ENCODE measurements at places on chromosomes 11 and 22.

DNA sequence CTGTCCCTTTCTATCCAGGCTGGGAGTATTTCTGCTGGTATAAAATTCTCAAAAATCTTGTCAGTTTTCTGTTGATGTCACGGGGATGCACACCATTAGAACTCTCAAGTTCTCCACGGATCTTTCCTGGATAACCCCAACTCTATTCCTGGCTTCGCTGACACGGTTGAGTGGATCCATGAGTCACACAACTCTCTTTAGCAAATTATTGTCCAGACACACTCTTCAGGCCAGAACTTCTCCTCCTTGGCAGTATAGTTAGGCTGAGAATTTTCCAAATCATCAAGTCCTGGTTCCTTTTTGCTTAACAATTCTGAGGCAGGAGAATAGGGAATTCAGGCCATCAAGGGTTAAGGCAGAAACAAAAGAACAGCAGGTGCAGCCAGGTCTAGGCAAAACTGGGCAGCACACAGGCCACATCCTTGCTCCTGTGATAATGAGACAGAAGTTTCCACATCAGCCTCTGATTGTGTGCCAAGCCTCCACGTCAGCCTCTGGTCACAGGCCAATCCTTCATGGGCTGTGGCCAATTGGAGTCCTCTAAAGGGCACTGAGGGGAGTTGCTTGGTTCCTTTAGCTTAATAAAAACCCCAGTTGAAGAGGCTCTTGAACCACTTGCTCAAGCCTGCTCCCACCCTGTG, 5.7 kb upstream of the ACAT1 start:
- peak; percentile 72 for DNase-seq

GRCh38 chr22:28411125-28411524, 268.5 kb downstream of the TTC28 start:
- DNase-seq: no peak

DNA sequence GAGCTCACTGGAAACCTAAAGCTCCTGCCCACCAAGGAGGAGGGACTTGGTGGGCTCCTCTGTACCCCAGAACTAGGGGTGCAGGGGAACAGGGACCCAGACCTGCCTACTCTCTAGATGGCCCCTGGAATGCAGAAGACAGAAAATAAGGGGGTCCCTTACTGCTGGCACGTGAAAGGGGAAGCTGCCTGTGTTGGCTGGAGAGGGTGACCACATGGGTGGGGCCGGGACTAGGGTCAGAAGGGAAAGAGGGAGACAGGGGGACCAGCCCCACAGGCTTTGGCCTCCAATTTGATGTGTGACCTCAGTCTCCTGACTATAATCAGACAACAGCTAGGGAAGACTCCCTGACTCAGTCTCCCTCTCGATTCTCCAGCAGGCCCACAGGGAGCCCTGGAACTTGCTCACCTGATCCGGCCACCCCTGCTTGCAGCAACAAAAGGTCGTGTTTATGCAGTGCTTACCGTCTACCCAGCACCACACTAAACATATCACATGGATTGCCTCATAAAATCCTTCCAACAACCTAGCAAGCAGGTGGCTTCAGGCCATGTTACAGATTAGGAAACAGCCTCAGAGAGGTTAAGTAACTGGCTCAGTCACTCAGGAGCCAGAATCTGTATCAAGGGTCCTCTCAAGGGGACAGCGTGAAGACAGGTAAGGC, 10.2 kb downstream of the ARAP1 start:
- DNase-seq: peak; percentile 61

GRCh38 chr11:46655631-46656030, 38.3 kb downstream of the ATG13 start:
- peak; percentile 85 for DNase-seq

GRCh38 chr22:24090581-24090980, 79.5 kb downstream of the CABIN1 start:
- no peak for DNase-seq

DNA sequence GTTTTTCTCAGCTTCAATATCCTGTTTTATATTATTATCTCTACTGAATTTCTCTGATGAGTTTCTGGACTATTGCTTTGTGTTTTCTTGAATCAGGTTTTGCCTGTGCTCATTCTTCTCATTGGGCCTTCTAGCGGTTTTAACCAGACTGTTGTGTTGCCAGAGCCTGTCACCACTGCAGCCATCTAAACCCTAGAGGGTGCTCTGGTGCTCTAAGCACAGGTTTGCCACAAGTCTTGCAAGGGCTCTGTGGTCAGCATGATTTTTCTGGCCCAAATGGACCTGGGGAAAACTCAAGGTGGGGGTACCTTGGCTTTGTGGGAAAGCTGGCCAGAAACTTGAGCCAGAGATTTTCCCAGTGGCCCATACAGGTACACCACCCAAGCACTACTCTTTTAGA, 52.4 kb upstream of the TYR start:
- no peak for DNase-seq

DNA sequence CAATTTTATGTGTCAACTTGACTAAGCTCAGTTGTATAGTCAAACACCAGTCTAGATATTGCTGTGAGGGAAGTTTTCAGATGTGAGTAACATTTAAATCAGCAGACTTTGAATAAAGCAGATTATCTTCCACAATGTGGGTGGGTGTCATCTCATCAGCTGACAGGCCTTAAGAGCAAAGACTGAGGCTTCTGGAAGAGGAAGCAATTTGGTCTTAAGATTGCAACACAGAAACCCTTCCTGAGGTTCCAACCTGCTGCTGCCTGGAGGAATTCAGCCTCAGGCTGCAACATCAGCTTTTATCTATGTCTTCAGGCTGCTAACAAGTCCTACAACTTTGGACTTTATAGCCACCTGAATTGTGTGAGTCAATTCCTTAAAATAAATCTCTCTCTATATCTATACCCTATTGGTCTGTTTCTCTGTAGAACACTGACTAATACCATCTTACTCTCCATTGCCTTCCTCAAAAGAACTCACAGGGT, 277.2 kb upstream of the PLET1 start:
- peak; percentile 37 for DNase-seq

- DNase-seq: no peak
Measured at GRCh38 chr11:112318661-112319060, 58.0 kb upstream of the PLET1 start.

DNA sequence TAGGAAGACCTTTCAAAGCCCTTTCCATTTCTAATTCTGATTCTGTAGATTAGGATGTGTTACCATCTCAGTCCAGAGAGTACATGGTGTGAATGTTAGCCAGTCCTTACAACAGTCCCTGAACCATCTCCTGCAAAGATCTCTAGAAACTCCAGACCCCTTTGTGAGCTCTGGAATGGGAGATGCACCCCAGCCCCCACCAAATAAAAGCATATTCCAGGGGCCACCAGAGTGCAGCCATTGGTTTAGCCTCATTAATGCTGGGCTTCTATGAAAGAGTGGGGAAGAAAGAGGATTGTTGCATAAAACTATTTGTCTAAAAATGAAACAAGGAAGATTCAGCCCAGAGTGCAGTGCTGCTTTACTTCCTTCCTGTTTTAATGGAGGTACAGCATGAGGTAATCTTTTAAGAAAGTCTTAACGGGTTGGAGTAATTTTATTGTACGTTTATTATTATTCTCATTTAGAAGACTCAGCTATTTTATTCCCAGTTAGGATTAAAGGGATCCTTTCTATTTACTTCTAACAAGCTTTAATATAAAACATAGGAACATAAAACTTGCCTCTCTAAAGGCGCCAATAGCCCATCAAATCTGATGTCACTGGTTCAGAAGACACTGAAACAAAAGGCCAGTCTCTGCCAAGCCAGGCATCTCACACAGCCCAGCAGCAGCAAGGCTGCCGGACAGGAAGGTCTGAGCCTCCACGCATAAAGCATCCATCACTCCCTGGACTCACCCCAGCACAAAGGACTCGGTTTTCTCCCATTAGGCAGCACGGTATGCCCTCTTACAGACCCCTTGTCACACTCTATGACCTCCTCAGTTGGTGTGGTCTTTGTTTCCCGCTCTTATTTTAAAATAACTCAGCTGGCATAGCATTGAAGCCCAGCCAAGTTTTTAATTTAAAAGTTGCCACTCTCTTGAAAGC, 203.9 kb upstream of the BLID start:
- no peak for DNase-seq

All from amniotic epithelial cell (primary cell).